ENCODE measurements at places on chromosomes 16 and 17.

- no peak for DNase-seq
These were observed 183.2 kb upstream of the GSE1 start for GRCh38 chr16:85429776-85430522.

- DNase-seq = peak; percentile 61
These were observed 19.7 kb downstream of the GOSR2 start for GRCh38 chr17:46942441-46943217.

- no peak for DNase-seq
These were observed 26.2 kb upstream of the KLHL11 start for GRCh38 chr17:41891135-41892020.

DNA sequence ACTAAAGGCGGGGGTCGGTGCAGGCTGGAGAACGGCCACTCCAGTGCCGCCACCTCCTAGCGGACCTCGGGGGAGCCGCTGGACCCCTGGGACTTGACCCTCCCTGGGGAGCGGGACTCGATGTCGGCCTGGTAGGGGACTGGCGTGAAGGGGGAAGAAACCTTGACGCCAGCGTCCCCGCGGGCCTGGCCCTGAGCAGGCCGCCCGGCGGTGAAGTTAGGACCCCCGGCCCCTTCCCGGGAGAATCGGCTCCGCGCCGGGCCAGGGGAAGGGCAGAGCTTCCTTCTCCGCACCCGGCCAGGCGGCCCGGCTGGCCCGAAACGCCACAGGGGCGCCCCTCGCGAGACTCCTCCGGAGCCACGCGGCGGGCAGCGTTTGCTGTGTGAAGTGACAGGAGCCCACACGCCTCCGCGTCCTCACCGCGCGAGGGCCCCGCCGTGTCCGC, 389 bp downstream of the DUS1L start:
- no peak for DNase-seq

GRCh38 chr16:64121473-64121872, 1000.4 kb downstream of the CDH11 start:
- DNase-seq = no peak

GRCh38 chr16:337975-338575, 14.4 kb downstream of the AXIN1 start:
- DNase-seq = no peak

DNA sequence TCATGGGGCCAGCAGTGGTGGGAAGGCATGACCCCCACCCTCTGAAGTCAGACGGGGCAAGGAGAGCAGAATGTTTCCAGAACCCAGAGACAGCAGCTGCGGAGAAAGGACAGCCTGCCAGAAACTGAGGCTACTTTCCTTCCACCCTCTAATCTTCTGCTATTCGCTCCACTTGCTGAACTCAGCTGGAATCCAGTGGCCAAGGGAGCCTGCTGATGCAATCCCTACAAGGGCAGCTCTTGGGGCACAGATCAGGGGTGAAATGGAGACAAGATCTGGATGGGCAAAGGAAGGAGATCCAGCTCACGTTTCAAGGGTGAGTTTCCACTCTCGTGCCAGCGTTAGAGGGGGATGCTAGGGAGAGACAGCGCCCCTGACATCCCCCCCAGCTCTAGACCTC, 479.1 kb downstream of the SLC39A11 start:
- DNase-seq = no peak

DNA sequence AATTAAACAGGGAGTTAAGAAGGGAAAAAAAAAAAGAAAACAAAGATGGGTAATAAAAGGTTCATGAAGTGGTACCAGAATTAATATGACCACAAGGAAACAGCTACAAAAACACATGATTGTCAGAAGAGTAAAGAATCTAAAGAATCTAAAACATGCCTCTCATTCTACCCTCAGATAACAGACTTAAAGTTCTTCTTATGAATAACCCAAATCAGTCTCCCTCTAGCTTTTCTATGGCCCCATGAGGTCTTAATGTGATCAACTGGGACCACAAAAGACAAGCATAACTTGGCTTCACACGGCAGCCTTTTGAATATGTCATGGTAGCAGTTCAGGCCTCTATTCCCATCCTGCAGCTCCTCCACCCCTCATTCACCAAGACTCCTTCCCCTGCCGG, 6.9 kb downstream of the MYH10 start:
- no peak for DNase-seq

- no peak for DNase-seq
These were observed 8.4 kb downstream of the RSPRY1 start for GRCh38 chr16:57194512-57194911.

GRCh38 chr16:82660966-82661365, 34.2 kb downstream of the CDH13 start:
- no peak for DNase-seq

DNA sequence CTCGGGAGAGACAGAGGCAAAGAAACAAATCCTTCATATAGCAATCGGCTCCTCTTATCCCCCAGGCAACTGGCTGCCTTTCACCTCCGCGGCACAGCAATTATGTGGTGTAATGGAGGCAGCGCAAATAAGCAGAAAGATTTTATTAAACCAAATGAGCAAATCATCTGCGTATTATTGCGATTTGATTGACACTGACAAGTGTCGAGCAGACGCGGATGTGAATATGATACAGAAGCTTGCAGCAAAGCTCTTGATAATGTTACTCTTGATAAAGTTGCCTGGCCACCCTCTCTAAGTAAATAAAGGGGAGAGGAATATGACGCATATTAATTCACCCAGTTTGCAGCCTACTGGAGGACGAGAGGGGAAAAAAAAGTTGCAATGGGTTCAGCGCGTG, 26.5 kb upstream of the AKTIP start:
- DNase-seq = no peak
